ENCODE measurements at places on chromosomes 7 and 10. TPM values are rescaled to one million over a fixed set of nuclear protein-coding genes. Genes with fewer than 3 reads are reported as not detected.
A peak's percentile ranks its signal among the peaks of the same experiment; 100 is the strongest.

DNA sequence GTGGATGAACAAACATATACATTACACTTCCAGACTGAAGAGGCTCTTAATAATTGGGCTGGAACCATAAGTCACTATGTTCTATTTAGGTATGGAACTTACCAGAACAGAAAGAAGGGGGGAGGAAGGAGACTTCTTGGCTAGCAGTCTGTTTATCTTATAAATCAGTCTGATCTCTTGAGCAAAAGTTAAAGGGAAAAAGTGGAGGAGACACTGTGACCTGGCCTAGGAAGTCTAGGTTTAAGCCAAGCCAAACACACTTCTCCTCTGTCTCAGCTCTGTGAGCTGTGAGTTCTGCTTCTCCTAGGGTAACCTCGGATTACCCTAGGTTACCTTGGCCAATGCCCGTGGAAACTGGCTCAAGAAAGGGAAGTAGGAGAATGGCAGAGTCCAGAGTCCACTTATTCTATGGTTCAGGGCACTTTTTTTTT is 95.2 kb downstream of the PFKFB3 start:
- no peaks in the 10 kb centered on the region for H3K27me3 ChIP-seq
- no peak for DNase-seq
- peak overlapping the region; percentile 49 for H3K27ac ChIP-seq

Gene H2BK1
- not detected for total RNA-seq

DNA sequence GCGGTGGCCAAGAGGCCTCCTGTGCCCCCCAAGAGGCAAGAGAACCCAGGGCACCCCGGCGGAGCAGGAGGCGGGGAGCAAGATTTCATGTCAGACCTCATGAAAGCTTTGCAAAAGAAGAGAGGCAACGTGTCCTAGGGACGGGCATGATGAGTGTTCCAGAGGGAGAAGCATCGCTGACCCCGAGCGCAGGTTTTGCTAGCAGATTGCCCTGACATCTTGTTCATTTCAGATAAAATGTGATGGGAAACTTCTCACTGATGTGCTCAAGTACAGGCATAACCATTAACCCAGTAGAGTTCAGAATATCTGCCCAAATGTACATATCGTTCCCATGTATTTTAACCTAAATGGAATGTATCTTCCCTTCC is 129.2 kb downstream of the APBB1IP start:
- H3K36me3 ChIP-seq = no peaks in the 10 kb centered on the region
- no peaks in the 10 kb centered on the region for H3K27me3 ChIP-seq
- H3K4me1 ChIP-seq = no peaks in the 10 kb centered on the region
- DNase-seq = no peak

Gene MEIG1
- not detected for total RNA-seq
